ENCODE measurements at places on chromosomes 11 and 22.

DNA sequence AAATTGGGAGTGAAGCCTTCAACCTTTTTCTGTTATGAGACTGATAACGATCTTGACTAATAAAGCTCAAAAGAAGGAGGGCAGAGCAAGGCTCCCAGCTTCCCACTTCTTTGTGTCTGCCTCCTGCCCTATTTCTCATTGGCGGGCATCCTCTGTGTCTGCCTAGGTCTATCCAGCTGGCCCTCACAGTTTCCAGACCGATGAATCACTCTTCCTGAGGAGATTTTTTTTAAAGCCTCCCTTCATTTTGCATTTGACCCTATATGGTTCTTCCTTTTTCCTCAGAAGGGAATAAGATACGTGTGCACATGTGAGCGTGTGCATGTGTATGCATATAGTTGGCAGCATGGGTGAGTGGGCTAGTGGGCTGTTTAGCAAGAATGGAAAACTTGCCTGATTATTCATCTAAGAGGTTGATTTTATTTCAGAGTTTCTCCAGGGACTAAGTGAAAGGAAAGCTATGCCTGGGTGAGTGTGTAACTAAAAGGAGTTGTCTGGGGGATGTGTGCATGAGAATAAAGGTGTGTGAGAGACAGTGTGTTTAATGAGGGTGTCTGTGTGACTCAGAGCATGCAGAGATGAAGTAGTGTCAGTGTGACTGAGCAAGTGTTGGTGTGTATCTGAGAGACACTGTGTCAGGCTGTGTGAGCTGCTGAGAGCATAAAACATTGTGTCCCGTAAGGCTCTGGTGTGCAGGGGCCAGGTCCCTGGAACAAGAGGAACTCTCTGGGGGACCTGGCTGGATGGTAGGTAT lies 12.2 kb downstream of the PHLDB1 start:
- DNase-seq: no peak

GRCh38 chr11:121763526-121763925 lies 310.8 kb upstream of the SORL1-AS1 start:
- no peak for DNase-seq

DNA sequence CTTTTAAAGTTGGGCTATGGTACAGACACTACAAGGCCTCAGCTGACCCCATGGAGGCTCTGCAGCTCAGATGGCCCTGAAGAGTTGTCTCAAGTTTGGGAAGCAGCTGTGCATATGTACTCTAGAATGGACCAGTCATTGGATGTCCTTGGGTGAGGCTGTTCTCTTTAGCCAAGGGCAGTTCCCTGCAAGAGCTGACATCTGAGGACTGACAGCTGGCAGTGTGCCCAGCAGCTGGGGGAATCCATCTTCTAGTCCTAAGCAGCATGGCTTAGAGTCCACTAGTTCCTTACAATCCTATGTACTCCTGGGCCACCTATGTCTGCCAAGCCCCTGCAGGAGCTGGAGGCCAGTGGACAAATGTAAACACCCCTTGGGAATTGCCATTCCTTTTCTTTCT lies 76.5 kb downstream of the C11orf91 start:
- DNase-seq: no peak

DNA sequence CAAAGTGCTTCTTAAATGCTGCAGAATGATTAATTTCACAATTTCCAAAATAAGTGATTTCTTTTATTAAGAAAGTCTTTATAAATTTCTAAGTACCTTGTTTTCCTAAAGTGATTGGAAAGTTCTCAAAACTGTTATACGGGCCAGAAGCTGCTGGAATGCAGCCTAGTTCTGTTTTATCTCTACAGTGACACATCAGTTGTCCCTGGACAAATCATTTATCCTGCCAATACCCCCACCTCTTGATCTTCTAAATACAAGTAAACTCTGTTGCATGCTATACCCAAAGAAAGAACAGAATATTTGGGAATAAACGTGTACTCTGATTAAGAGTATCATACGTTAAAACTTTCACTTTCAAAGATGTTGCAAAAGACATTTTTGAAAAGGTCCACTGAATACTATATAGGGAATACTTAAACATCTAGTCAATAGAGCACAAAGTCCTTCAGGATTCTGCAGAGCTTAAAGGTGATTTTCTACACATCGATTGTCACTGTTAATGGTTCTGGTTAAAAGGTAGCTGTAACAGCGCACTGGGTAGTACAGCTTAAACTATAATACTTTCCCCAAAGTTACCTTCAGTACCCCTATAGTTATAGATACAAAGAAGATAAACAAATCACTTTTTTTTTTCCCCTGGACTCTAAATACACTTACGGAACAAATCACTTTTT lies 92.1 kb upstream of the APOA1 start:
- no peak for DNase-seq

- no peak for DNase-seq
Observed at GRCh38 chr11:44310463-44311272, 729 bp upstream of the ALX4 start.

DNA sequence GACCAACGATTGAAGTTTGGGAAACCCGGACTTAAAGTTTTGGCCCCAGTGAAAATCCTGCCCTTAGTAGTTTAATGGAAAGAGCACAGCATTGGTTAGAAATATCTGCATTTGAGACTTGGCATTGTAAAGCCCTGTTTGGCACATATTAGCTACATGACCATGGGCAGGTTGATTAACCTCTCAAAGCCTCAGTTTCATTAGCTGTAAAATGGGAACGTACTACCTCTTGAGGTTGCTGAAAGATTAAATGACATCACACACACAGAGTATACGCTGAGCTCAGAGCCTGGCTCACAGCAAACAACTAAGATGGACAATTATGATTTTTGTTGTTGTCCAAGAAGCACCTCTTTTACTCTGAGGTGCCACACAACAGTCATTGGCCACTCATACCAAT lies 153.0 kb upstream of the TIMP3 start:
- no peak for DNase-seq

DNA sequence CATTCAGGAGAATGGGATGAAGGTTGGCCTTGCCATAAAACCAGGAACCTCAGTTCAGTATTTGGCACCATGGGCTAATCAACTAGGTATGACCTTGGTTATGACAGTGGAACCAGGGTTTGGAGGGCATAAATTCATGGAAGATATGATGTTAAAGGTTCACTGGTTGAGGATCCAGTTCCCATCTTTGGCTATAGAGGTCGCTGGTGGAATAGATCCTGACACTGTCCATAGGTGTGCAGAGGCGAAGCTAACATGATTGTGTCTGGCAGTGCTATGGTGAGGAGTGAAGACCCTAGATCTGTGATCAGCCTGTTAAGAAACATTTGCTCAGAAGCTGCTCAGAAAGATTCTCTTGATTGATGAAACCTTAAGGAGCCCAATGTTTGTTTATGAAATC lies 5.7 kb downstream of the NF2 start:
- no peak for DNase-seq

- no peak for DNase-seq
Observed at GRCh38 chr11:69278091-69278867, 15.7 kb upstream of the MYEOV start.

GRCh38 chr11:12048936-12049790 lies 40.7 kb upstream of the DKK3 start:
- DNase-seq: no peak

- no peak for DNase-seq
Observed at GRCh38 chr11:94245121-94245520, 59.3 kb upstream of the IZUMO1R start.

GRCh38 chr11:82458761-82459160 lies 274.9 kb downstream of the FAM181B start:
- no peak for DNase-seq

DNA sequence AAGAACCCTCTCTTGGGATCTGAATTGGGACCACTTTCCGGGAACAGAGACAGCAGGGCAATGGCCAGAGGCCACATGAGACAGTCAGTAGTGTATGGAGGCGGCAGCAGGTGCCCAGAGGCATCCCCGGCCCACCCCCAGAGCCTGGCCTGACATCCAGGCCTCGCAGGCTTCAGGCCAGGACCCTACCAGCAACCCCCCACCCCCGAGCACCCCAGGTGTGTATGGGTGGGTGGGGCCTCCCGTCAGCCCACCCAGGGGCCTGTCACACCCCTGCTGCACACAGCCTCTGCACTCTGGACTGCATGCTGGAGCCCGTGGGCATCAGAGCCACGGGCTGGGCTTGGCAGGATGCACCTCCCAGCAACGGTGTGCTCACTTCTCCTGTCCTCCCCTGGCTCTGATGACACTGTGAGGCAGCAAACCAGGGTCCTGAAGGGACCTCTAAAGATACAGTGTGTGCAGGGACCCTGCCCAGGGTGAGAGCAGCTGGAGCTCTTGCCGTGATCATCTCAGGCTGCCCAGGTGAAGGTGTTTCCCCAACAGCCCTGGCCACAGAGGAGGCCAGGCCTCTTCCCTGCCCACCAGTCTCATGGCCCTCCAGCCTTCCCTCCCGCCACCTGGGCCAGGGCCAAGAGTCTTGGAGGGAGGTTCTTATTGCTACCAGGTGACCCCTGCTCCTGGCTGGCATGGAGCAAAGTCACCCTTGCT lies 88.8 kb upstream of the SEPTIN5 start:
- DNase-seq: no peak

DNA sequence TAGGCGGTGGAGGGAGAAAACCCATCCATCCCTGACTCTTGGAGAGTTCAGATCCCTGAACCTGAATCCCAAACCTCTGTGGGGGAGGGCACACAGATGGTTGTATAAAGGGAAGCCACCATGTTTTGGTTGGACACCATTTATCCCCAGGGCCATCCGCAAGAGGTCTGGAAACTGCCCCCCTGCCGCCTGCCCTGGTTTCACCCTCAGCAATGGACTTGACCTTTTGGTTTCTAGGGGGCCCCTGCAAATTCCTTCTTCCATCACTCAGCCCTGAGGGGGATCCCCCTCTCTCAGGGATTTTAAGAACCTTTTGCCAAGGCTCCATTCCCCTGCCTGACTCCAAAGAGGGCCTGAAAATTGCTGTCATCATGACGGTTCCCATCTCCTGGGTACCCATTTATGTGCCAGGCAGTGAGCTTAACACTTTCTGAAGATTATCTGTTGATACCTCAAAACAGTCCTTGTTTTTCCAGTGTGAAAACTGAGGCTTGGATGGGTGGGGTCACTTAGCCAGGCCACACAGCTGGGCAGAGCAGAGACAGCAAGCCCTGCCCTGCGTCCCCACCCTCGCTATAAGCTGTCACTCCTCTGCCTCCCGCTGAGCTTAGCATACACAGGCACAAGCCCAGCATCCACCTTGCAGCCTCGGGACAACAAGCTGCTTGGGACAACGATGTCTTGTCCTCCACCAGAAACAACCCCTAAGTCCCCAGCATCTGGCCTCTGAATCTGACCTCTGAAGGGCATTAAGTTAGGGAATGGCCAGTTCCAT lies 33.2 kb upstream of the CRYBB3 start:
- no peak for DNase-seq

GRCh38 chr11:76885390-76886097 lies 24.8 kb downstream of the ACER3 start:
- peak; percentile 31 for DNase-seq

GRCh38 chr11:35507688-35508087 lies 17.7 kb downstream of the PAMR1 start:
- DNase-seq: no peak

GRCh38 chr11:91303749-91304148 lies 920.9 kb upstream of the FAT3 start:
- DNase-seq: no peak

GRCh38 chr22:26748845-26749244 lies 91.5 kb downstream of the MIAT start:
- no peak for DNase-seq

DNA sequence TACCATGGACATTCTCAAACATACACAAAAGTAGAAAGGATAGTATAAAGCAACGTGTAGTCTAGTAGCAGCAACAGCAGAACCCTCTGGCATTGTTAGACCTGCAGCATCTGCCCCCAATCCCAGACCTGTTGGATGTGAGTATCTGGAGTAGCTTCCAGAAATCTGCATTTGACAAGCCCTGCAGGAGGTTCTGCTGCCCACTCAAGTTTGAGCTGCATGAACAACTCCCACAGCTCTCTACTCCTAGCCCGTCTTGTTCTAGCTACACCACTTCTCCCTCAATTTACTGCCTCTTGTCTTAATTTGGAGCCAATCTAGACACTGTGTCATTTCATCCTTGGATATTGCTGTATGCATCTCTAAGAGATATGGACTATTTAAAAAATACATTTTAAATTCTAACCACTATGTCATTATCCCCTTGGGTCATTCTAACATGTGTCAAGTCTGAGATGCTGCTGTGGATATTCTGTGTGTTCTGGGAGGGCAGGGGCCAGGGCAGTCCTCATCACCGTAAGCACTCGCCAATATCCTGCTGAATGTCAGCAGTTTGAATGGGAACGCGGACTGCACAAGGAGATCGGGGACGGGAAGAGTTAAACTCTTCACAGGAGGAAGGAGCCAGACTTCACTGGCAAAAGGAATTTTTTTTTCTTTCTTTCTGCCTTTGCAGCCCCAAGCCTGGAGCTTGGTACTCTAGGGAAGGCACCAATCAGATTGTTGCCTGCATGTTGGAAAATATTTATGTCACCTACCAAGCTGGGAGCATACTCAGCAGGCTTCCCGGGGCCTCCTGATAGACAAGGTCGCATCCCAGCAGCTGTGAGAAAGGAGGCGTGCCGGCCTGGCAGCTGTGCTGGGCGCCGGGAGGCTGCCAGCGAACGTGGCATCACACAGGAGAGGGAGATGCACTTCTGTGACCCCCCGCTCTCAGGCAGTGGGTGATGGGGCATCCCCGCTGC lies 429.0 kb downstream of the MIAT start:
- no peak for DNase-seq

GRCh38 chr11:84345597-84345996 lies 1059.4 kb upstream of the CCDC90B start:
- DNase-seq: no peak

DNA sequence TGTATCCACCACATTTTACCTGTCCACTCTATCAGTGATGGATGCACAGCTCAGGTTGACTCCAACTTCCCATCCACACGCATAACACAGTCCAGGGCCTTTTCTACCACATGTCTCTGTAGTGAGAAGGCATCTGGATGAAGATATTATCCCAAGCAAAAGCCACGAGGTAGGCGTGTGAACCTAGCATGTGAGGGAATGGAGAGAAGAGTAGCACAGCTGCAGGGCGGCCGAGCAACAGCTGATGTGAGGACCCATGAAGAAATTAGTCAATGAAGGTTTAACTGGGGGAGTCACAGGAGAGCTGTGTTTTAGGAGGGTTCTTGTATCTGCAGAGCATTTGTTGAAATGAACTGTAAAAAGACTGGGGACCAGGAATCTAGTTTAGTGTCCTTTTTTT lies 144.6 kb upstream of the PITPNB start:
- DNase-seq: no peak

DNA sequence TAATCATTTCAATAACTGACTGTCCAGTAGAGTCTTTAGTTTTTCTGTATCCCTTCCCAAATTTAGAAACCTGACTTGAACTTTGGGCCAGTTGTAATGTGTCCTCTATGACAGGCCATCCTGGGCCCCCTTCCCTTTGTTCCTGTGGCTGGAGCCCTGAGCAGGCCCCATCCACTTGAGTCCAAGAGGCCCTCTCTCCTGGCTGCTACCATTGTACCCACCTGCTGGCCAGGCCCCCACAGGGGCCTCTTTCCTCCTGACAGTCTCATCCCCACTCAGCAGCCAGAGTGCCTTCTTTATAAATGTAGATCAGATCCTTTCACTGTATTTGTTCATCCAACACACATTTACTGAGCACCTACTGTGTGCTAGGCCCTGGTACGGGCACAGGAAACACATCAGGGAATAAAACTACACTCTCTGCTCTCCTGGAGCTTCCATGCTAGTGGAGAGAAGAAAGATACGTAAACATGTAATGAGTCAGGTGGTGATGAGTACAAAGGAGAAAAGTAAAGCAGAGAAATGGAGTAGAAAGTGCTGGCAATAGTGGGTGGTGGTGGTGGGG lies 2.7 kb upstream of the LRP5 start:
- no peak for DNase-seq

- DNase-seq: no peak
Observed at GRCh38 chr11:10931761-10932670, 74.2 kb upstream of the ZBED5 start.

GRCh38 chr11:112211536-112211935 lies 14.7 kb upstream of the PTS start:
- DNase-seq: no peak

All from stimulated activated CD8-positive, alpha-beta memory T cell treated with anti-CD3 and anti-CD28 coated beads, Interleukin-4, amount 100 ng/mL, for 48 hours (primary cell).